ENCODE measurements at places on chromosomes 6 and 20. TPM values are rescaled to one million over a fixed set of nuclear protein-coding genes. Genes with fewer than 3 reads are reported as not detected.

ACTL10 gene
- 1.2 TPM for total RNA-seq

CFB gene
- 83.3 TPM for total RNA-seq

REM1 gene
- total RNA-seq: 6.7 TPM

LSM14B gene
- 26.3 TPM for total RNA-seq

PLN gene
- total RNA-seq: 234 TPM

SNRPB2 gene
- 37.4 TPM for total RNA-seq

BHLHE23 gene
- total RNA-seq: not detected

GTSF1L gene
- total RNA-seq: not detected

CD24 gene
- total RNA-seq: 3.0 TPM

PNLDC1 gene
- total RNA-seq: 0.19 TPM

OVOL2 gene
- not detected for total RNA-seq

TREM2 gene
- 8.6 TPM for total RNA-seq

GSTA2 gene
- total RNA-seq: not detected

C20orf144 gene
- not detected for total RNA-seq

AIF1 gene
- total RNA-seq: 68.7 TPM

FERMT1 gene
- total RNA-seq: not detected

PROCR gene
- total RNA-seq: 181 TPM

BPIFB2 gene
- not detected for total RNA-seq

CDH26 gene
- 2.1 TPM for total RNA-seq

CALHM5 gene
- total RNA-seq: 7.0 TPM

UST gene
- 15.2 TPM for total RNA-seq

CALHM4 gene
- not detected for total RNA-seq

Data from posterior vena cava (tissue), 2 donors.